ENCODE measurements at places on chromosomes 3 and 15.

DNA sequence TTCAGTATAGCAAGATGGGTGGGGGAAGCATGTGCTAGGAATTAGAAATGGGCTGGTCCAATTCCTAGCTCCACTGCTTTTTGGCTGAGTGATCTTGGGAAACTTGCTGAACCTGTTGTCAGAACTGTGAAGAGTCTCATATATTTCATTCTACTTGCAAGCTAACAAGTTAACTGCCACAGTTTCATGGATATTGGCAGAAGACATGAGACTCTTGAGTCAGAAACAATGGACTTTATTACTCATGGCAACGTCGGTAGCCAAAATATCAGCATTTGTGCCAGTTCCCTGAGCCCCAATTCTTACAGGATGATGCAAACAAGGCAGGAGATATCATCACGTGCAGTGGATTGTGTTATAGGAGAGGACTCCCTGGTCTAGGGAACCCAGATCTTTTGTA is 26.6 kb upstream of the PLAAT1 start:
- no peak for DNase-seq

- DNase-seq: no peak
Observed at GRCh38 chr15:90633360-90633759, 83.8 kb upstream of the BLM start.

DNA sequence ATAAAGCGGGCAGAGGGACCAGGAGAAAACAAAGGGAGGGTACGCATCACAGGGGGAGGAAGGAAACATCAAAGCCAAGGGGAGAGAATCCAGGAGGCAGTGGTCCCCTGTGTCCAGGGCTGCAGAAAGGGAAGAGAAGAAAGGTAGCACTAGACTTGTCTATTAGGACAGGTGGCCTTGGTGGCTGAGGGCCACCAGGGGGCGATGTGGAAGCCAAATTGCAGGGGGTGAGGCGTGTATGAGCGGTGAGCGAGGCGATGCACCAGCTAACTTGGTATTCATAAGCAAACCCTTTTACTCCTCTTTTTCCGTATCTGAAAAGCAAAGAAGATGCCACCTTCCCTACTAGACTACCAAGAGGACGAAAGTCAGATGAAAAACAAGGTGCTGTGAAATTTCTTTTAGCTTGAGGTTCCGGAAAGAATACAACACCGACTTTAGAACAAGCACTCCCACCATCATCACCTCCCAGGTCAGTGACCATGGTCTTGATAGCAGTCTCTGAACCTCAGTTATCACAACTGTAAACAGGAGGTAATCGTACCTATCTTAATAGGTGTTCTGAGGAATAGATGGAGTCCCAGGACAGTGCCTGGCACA is 654.4 kb upstream of the ADAMTS9 start:
- no peak for DNase-seq

DNA sequence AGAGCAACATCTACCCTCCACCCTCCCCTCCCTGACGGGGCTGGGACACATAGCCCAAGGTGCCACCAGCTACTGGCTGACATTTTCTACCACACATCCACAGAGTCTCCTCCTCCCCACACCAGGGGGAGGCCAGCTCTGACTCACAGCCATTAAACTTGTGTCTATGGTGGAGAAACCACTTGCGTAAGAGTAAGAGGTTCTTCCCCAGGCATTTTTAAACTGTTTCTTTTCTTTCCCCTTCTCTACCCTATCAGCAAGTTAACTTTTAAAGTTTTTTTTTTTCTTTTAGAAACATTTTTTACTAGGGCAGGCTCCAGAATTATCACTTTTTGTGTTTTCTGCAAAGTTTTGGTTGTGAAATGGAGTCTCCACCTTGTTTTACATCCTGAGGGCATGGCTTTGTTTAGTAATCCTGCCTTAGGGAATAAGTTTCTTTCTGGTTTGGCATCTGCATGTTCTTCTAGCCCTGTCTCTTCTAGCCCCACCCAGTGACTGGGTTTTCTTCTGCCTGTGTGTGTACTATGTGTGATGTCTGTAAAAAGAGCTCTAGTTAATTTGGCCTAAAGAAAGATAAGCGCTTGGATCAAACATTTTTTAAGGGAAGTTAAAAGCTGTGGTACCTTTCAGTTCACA is 148.8 kb upstream of the GADL1 start:
- no peak for DNase-seq

DNA sequence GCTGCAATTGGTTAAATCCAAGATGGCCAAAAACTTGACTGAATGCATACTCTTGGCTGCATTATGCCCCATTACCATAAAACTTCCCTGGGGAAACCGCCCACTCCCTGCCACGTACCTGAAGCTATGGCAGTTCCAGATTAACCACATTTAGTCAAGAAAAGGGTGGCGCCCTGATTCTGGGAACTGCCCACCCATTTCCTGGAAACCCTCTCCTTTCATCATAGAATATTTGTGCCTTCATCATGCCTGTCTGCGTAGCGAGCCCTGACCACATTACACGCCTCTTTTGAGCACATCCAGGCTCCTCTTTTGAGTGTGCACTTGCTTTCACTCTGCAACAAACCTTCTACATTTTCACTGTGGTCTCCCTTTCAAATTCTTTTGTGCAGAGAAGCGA is 5.2 kb downstream of the LINS1 start:
- peak; percentile 90 for DNase-seq

DNA sequence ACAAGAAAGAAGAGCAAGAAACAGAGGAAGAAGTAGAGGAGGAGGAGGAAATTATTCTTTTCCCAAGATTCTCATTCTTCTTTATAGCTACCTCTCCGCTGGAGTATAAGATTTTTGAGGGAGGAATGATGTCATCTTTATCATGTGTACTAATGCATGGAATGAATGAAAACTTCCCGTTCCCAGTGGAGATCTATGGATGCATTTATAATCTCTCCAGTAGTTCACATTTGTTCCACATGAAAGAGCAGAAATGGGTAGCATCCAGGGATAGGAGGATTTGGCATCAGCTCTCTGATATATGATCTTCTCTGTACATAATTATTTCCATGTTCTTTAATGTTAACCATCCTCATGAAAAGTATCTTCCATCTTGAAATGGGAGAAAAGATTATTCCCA is 244.4 kb downstream of the ADAMTSL3 start:
- no peak for DNase-seq

GRCh38 chr3:189748046-189748445 is 116.9 kb downstream of the TP63 start:
- no peak for DNase-seq

- no peak for DNase-seq
Observed at GRCh38 chr3:150407808-150408220, 284 bp upstream of the TSC22D2 start.

DNA sequence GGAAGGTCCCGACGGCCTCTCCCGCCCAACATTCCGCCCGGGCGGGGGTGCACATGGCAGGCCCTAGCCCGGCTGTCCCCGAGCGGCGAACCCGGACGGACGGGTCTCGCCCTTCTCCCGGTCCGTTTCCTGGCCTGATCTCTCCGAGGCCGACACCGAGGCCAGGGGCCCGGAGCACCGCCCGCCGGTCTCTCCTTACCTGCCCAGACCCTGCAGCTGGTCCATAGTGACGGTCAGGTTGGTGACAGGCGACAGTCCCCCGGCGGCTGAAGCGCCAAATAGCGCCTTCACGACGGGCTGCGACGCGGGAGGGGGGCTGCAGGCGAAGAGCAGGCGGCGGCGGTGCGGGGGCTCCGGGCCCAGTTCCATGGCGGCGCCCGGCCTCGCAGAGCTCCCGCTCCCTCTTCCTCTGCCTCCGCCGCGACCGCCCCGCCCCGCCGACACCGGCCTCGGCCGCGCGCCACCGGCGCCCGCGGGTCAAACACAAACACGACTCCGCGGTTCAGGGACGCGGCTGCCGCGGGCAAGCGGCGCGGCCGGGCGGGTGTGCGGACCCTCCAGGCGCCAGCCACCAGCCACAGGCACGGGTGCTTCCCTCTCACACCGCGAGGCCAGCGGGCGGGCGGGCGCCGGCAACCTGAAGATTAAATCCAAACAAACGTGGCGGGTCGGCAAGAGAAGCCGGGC is 495 bp downstream of the CDC25A start:
- no peak for DNase-seq

GRCh38 chr15:90367576-90367975 is 15.5 kb downstream of the ZNF774 start:
- no peak for DNase-seq

GRCh38 chr15:70160267-70160666 is 62.5 kb upstream of the TLE3 start:
- DNase-seq: no peak

DNA sequence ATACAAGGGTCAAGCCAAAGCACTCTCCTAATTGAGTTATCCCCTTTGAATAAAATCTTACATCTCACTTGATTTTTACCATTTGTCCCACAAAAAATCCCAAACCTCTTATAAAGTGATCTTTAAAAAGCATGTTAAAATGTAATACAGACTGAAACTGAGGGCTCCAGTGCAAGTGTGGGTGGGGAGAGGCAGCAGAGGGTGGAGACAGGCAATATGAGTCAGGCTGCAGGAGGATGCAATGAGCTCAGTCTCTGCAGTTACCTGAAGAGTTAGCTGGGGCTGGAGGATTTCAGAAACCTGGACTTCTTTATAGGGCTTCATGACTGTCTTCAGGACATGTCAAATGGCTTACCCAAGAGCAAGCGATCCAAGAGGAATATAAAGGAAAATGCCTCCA is 14.2 kb upstream of the COLQ start:
- DNase-seq: no peak

DNA sequence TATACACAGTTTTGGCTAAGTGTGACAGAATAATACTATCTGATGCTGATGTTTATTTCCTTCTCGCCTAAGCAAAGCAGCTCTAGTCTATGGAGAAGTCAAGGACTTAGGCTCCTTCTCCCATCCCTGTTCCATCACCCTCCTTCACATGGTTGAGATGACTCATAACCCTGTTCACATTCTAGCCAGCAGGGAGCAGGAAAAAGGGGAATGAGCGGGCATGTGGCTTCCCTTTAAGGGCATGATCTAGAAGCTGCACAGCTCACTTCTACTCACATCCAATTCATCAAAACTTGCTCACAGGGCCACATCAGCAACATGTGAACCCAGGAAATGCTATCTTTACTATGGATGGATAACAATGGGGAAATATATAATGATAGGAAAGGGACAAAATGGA is 40.9 kb downstream of the CBLB start:
- DNase-seq: no peak

- DNase-seq: no peak
Observed at GRCh38 chr3:197312431-197312830, 14.0 kb upstream of the DLG1 start.

DNA sequence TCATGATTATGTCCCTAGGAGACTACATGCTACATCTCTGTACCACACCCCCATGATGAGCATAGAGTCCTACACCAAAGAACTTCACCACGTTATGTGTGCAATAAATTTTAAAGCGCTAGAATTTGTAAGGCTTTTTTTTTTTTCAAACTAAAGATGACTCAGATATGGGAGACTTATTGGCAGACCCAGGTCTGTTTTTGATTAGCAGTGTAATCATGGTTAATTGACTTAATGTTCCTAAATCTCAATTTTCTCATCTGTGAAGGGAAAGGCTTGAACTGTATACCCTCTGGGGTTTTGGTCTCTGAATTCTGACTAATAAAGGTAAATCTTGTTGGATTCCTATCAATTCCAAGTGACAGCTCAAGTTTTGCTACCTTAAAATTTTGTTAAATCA is 26.4 kb downstream of the ABI3BP start:
- no peak for DNase-seq

- DNase-seq: no peak
Observed at GRCh38 chr3:54875596-54876268, 52.1 kb downstream of the LRTM1 start.

GRCh38 chr3:128160661-128161060 is 7.4 kb downstream of the EEFSEC start:
- DNase-seq: no peak

- no peak for DNase-seq
Observed at GRCh38 chr15:89668171-89668570, 11.0 kb downstream of the PLIN1 start.

GRCh38 chr3:150202711-150203110 is 205.4 kb upstream of the TSC22D2 start:
- no peak for DNase-seq

- no peak for DNase-seq
Observed at GRCh38 chr15:52527911-52528563, 643 bp downstream of the MYO5A start.

DNA sequence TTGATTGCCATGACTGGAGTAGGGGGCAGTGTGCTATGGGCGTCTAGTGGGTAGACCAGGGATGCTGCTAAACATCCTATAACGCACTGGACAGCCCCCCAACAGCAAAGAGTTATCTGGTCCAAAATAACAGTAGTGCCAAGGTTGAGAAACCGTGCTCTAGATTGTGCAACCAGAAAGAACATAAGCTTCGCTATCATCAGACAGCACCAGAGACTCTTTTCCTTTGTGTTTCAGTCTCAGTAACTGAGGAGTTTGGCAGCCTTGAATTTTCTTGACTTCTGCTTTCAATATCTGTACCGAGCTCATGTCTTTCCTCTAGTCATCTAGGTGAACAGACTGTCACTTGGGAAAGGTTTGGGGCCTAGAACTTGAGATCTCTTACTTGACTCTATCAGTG is 8.8 kb downstream of the ARID3B start:
- DNase-seq: no peak

- DNase-seq: no peak
Observed at GRCh38 chr15:76011627-76012551, at the start of gene NRG4. TSS of gene NRG4 (minus strand) at chr15:76012424. CDS start at chr15:76011230, 1,194 bp downstream.

GRCh38 chr3:4044619-4045018 is 245.4 kb downstream of the LRRN1 start:
- DNase-seq: no peak

DNA sequence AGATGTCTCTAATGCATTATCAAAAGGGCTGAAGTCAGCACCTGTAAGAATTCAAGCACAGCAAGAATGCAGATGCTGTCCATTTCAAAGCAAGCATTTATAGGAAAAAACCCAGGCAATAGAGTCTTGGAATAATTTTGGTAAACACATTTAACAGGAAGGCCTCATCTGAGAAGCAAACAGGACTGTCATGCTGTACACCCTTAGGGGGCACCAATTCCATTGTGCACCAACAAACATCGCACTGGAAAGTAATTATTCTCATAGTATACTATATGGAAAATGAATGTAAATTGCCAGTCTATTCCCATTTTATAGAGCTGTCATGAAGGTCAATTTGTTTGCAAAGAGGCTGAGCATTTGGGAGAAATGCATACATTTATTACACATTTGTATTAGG is 247.3 kb upstream of the SUCLG2 start:
- no peak for DNase-seq

GRCh38 chr3:52104684-52105640 is 48.6 kb upstream of the DUSP7 start:
- no peak for DNase-seq

DNA sequence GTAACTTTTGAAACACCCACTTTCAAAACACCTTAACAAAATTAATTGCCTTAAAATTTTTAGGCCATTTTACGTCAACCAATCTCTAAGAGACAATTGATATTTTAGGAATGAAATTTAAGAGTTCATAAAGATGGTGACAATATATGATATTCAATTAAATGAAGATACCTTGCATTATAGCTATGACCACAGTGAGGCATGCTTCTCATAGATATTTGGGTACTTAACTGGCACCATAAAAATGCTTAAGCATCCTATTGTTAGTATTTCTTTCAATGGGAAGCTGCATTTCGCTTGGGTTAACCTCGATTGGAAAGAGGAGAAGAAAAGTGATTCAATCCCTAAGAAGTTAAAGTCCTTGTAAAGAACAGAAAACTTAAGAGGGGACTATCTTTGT is 209.0 kb downstream of the GAP43 start:
- DNase-seq: no peak

Measured in stimulated activated CD8-positive, alpha-beta memory T cell treated with anti-CD3 and anti-CD28 coated beads, Interleukin-7, amount 100 ng/mL, for 1 hour (primary cell).